ENCODE measurements at places on chromosomes 7 and 10.
A peak's percentile ranks its signal among the peaks of the same experiment; 100 is the strongest.

- peak; percentile 69 for DNase-seq
Observed at GRCh38 chr10:116748041-116748440, 5.7 kb upstream of the HSPA12A start.

DNA sequence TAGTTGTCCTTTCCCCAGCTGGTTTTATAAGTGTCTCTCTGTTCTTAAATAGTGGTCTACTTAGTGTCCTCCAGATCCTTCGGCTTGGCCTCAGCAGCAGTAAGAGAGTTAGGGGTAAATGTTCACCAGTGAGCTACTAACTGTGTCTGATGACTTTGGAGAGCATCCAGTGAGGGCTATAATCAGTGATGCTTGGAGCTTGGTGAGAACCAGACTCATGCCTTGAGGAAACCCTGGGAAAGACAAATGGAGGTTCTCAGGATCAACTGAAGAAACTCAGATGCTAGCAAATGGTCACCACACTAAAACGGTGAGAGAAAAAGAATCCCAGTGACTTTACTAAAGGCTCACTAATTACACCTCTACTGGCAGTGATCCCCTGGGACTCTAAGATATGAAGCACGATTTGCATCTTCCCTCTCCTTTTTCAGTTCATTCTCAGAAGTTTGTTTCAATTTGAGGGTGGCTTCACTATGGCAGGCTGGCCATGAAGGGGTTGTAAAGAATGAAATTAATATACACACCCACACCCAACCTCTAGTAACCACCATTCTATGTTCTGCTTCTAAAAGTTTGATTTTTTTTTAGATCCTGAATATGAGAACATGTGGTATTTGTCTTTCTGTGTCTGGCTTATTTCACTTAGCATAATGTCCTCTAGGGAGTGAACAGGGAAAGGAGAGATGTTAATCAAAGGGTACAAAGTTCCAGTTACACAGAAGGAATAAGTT lies 177.9 kb downstream of the PDE1C start:
- no peak for DNase-seq

- DNase-seq = no peak
Observed at GRCh38 chr10:130498042-130498441, 361.9 kb downstream of the GLRX3 start.

- peak; percentile 93 for DNase-seq
Observed at GRCh38 chr10:126384269-126384873, 3.9 kb downstream of the ADAM12 start.

GRCh38 chr7:15280078-15280733 lies 281.6 kb downstream of the AGMO start:
- no peak for DNase-seq

DNA sequence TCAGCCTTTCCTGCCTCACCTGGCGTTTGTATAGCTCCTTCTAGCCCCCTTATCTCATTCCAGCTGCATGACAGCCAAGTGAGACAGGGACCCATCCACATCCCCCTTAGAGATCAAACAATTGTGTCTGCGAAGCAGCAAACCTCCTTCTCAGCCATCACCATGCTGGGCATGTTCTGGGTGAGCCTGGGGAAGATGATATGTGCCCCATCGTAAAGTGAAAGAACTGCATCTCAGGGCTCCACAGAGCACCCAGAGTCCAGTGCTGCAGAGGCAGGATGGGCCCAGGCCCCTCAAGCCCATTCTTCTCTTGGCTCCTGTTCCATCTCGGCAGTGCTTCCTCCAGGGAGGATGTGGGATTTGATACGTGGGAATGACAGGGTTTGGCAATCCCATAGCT lies 43.2 kb downstream of the FIGNL1 start:
- DNase-seq = no peak

DNA sequence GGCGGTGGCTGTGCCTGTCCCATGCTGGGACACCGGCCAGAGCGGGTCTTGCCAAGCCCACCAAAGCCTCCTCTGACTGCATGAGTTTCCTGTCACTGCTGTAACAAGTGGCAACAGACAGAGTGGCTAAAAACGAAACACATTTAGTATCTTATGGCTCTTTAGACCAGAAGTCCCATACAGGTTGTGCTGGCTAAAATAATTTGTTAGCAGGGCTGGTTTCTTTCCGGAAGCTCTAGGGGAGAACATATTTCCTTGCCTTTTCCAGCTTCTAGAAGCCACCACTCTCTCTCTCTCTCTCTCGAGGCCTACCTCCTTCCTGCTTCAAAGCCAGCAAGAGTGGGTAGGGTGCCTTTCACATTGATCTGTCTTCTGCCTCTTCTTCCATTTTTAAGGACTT lies 171.6 kb upstream of the PLPP4 start:
- no peak for DNase-seq

GRCh38 chr10:71015674-71016073 lies 127.3 kb upstream of the PCBD1 start:
- no peak for DNase-seq

GRCh38 chr7:91517201-91517785 lies 253.1 kb downstream of the FZD1 start:
- DNase-seq = no peak

DNA sequence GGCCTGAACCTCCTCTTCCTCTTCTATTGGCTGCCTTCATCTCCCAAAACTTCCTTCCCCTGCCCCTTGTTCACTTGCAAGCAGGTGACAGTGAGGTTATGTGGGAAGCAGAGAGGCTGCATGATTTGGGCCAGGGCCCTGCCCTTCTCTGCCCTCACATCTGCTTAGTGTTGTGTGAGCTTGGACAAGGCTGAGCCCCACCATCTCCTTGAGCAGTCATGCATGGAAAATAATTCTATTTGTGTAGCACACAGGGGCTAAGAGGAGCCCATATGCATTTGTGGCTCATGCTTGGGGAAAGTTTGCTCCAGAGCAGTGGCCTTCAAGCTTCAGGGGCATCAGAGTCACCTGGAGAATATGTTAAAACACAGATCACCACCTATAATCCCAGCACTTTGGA lies 26.8 kb upstream of the AQP1 start:
- DNase-seq = no peak

DNA sequence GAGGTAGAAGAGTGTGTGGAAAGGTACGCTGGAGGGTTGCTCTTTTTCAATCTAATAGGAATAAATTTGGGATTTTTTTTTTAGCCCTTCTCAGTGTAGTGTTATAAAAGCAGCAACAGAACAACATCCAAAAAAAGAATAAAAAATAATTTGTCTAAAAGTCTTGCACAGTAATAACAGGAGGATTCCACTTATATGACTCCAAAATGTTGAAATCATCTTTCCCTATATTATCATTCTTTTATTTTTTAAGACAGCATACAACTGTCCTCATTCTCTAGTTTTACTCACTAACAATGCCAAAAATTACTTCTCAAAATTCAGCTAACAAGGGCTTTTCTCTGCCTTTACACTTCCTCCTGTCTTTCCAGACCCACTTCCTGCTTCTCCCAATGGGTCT lies 27.8 kb downstream of the IL2RA start:
- DNase-seq = no peak

DNA sequence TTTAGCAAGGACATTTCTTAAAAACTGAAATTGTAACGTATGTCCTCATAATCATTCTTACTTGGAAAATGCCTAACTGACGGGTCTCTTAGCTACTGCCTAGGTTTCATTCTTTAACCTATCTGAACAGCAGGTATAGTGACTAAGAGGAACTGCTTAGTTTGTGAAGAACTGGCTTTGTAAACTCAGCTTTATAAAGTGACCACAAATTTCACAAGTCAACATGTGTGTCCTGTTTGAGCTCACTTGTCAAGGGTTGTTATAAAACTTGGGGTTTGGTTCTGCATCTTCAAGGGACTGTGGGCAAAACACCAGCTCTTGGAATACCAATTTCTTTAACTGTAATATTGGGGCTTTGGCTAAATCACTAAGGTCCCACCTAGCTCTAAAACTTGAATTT lies 32.2 kb downstream of the MRPS33 start:
- no peak for DNase-seq

DNA sequence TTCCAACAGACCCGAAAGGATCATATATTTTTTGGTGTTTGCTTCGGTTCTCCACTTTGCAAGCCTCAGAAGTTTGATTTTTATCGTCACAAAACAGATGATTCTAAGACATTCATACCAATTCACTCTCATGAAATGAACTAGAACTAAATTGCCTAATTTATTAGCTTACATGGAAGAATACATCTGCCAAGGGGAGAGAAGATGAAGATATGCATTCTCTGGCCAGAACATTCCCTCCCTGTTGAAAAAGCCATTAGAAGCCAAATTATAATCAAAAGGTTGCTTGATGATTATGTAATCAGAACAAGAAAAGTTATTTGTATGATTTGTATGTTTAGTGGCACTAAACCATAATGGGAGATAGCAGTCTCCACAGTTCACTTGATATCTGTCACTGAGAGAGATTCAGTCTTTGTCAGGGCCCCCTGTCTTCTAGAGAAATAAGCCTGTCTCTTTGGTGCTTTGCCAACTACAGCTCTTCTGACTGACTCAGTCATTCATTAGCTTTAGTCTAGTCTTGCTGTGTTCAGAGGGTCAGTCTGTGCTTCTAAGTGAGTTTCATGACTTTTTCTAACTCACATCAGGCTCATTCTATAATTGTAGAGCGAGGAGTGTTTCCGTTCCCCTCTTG lies 95.3 kb upstream of the GNAI1 start:
- no peak for DNase-seq

DNA sequence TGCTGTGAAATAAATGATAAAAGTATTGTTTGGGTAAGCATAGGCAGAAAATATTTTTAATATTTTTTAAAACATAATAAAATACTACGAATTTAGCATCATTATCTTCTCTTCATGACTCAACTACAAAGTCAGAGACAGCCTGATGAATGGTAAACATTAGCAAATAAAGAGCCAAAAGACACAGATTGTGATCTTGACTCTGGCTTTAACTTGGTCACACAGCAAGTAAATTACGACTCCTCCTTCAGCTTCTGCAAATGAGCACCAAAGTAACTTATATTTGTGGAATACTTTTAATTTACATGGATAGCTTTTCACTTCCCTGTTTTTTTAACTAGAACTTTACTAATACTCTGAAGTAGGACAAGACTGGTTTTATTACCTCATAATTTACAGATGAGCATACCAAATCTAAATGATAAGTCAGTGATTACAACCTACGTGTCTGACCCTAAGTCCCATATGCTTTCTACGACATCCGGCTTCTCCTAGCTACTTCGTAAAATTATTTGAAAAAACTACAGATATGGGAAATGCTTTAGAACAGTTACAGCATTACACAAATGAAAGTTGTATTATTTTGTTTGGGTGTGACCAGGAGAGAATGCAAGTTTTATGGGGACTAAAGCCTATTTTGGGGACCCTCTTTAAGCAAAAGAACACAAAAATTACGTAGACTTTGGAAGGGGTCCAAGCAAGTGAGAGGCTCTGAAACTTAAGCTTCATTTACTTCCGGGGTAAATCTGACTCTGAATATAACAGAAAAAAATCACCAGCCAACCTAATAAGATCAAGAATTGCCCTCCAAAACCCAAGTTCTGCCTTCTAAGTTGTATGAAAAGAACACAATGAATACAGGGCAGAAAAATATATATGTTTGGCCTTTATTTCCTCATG lies 133.8 kb downstream of the CPEB3 start:
- no peak for DNase-seq

DNA sequence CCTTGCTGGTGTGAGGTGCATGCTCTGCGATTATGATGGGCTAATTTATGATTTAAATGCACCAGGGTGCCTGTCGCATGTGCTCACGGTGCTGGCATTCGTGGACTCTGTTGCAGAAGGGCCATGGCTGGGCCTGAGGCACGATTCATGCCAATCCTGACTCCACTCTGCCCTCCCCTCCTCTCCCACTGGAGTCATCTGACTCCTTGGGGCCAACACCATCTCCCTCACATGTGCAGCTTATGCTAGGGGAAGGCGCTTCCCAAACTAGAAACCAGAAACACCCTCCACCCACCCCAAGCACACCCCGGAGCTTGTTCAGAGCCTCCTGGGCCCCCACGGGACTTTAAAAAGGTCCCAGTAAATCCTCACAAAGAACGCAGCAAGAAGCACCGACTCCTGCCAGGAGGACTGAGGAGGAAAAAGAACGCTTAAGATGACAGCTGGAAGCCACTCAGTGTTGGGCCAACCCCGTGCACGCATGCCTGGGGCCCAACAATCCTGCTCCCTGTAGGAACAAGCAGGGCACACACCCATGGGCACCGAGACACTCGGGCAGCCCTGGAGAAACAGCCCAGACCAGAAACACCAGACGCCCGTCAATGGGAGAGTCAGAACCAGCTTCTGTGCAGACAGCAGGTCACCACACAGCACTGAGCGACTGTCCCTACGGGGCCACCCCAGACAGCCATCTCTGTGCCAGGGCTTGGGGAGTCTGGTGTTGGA lies 14.1 kb downstream of the BRI3 start:
- no peak for DNase-seq
